ENCODE measurements at places on chromosomes 2 and 18.

- DNase-seq = no peak
Observed at GRCh38 chr18:48361801-48362200, 47.4 kb downstream of the ZBTB7C start.

GRCh38 chr18:8899000-8899399, 193.6 kb downstream of the MTCL1 start:
- DNase-seq = no peak

- DNase-seq = peak; percentile 25
Observed at GRCh38 chr2:220533485-220533884, 906.1 kb downstream of the SLC4A3 start.

DNA sequence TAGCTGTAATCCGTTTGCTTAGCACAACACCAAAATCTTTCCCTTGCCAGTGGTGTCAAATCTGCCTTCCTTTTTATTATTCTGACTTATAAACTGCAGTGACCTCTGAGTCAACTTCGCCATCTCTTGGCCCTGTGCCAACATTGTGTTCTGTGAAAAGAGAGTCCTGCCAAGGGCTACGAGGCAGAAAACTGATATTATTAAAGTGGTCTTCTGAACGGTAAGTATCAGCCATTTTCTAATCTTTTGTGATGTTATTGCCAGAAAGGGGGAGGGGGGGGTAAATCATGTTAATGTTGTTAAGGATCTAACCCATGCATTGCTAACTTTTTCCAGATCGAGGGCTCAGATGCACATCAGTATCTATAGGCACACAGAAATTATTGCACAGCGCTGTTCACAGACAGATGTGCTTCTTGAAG, 121.5 kb upstream of the LTBP1 start:
- no peak for DNase-seq

GRCh38 chr2:190804182-190804795, 76.3 kb upstream of the GLS start:
- peak; percentile 72 for DNase-seq

- no peak for DNase-seq
Observed at GRCh38 chr2:131055169-131056065, 37.8 kb downstream of the FAM168B start.

GRCh38 chr2:205280596-205281236, 401.6 kb upstream of the NRP2 start:
- no peak for DNase-seq

- DNase-seq = no peak
Observed at GRCh38 chr2:181396256-181397123, 60.7 kb upstream of the ITGA4 start.

GRCh38 chr2:231069379-231070054, 12.8 kb downstream of the PSMD1 start:
- DNase-seq = no peak

DNA sequence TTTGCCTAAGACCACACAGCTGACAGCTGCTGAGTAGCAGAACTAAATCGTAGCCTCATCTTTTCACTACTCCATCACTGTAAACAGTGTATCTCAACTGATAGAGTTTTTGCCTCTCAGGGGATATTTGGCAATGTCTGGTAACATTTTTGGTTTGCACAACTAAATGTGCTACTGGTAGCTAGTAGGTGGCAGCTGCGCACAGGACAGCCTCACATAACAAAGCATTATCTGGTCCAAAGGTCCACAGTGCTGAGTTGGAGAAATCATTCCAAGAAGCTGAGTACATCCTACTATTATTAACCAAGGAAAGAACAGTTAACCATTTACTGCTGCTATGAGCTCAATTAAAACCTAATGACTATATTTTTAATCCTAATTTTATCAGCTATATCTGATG, 6.1 kb upstream of the CCDC102B start:
- peak; percentile 37 for DNase-seq

DNA sequence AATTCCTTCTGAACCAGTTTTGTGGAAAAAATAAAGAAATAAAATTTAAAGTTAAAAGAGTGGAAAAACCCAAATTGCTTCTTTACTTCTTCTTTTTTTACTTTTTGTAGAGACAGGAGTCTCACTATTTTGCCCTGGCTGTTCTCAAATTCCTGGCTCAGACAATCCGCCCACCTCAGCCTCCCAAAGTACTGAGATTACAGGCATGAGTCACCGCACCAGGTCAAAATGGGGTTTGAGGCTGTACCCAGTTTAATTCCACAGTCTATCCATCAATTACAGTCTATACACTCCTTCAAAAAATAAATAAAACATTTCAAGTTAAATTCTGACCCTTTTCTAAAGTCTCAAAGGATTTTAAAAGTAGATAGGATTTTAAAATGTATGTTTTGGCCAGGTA, 120.3 kb downstream of the FAM161A start:
- no peak for DNase-seq

DNA sequence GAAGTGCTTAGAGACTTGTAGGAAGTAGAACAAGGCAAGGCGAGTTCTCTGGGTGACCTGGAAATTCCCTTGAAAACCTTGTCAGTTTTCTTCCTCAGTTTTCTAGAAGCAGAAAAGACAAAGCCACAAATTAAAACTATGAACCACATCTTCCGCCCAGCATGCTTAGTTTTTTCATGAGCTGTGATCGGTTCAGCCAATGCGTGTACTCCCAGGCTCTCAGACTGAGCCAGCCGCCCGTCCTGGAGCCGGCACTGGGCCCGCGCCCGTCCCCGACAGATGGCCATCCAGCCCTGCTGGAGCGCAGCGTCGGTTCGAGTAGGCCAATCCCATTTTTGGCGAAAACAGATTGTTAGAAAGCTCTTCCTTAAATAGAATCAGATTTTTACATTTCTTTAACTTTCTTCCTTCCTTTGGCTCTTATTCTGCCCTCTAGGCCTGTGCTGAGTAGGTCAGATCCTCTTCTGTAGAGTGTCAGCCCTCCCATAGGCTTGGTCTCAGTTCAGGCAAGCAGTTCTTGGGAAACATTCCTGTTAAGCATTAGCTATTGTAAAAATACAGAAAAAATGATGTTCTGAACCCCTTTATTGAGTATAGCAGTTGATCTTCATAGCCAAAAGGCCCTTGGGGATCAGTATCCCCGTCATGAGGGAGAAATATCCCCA, 112.5 kb downstream of the NCK2 start:
- no peak for DNase-seq

GRCh38 chr2:83368461-83368860, 1090.6 kb downstream of the SUCLG1 start:
- no peak for DNase-seq

DNA sequence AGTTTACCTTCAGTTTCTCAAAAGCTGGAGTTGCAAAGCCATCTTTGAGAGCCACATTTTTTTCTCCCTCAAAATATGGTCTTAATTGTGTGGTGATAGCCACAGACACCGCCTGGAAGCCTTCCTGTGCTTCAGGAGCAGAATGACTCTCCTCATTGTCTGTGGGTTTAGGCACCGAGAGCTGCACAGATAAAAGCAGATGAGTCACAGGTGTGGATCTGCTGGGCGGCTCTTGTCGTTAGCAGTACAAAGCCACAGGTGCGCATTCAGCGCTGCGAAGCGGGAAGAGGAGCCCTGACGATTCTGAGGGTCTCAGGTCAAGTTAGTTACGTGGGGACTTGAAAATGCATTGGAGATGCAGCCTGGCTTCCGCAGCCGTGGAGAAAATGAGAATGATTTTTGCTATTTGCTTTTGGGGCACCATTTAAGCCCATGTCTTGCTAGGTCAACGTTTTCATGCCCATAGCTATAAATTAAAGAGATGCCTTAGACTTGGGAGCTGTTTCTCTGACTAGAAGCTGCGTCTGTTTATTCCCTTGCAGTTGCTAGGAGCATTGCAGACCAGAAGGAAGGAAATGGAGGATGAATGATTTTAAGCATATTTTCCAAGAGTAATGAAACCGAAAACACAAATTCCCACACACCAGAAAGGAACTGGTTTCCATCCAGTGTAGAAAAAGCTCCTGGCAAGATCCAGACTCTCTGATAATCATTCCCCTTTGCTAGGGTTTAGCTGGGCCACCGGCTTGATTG, 51.5 kb downstream of the KLHL29 start:
- no peak for DNase-seq

GRCh38 chr2:15733867-15734673, 142.4 kb downstream of the DDX1 start:
- DNase-seq = peak; percentile 42

DNA sequence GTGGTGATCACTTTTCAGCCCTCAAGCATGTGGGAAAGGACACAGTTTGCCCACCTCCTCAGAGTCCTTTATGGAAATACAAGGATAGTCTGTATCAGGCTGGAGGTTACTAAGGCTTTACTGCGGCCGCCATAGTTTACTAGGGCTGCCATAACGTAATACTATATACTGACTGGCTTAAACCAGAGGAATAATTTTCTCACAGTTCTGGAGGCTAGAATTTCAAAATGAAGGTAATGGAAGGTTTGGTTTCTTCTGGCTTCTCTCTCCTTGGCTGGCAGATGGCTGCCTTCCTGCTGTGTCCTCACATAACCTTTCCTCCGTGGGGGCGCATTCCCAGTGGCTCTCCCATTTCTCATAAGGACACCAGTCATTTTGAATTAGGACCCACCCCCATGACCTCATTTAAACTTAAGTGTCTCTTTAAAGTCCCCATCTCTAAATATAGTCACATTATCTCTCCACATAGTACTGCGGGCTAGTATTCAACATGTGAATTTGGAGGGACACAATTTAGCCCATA, 12.5 kb upstream of the ATIC start:
- no peak for DNase-seq

DNA sequence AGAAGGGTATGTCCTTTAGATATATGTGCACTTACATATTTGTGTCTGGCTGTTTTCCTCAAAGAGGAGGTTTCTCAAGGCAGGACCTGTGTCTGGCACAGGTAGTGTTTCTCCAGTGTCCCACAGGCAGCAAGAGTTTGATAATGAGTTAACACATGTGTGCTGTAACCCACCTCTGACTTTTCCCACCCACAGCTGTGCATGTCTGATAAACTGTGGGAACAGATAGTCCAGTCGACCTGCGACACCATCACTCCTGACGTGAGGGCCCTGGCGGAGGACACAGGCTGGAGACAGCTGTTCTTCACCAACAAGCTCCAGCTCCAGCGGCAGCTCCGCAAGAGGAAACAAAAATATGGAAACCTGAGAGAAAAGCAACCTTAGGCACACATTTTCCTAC, 58.2 kb downstream of the SLC16A14 start:
- no peak for DNase-seq

- DNase-seq = no peak
Observed at GRCh38 chr18:45540125-45540524, 75.2 kb upstream of the SLC14A2 start.

- no peak for DNase-seq
Observed at GRCh38 chr2:88602022-88602421, 25.2 kb downstream of the EIF2AK3 start.

GRCh38 chr2:237261327-237261726, 152.6 kb downstream of the COL6A3 start:
- no peak for DNase-seq

GRCh38 chr2:216590780-216591179, 42.4 kb upstream of the IGFBP2 start:
- no peak for DNase-seq

DNA sequence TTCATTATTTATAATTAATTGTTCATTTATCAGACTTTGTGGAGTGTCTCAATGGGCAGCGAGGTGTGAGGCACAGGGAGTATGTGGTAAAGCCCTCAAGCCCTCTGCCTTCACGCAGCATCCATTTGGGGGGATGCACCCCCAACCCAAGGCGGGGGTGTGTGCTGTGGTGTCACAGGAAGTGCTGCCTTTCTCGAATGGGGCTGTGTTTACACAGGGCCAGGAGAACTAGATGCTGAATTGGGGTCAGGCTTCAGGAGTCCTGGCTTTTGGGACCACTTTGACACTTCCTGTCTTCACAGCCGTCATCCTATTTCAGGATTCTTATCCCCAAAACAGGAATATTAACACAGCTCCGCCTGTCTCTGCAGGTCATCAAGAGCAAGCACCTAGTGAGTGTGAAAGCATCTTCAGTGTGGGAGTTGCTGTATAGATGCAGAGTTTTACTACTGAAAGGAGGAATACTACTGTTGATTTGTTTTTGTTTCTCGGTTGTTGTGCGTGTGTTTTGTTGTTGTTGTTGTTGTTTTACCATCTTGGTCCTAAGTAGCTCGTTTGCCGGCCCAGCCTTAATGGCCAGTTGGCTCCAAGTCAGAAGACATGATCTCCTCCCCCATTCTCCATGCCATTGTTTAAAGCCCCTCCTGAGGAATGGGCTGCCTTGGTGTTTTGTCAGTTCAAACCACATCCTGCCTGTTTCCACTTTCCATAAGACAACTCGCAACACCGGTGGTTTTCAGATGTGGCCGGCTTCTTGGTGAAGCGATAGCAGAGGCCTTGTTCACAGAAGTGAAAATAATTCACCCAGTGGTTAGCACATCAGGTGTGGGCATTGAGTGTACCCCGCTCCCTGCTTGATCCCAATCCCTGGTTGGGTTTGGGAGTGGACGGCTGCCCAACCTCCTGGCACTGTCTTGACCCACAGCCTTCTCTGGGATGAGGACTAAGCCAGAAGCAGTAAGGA, 221.3 kb downstream of the BCL2 start:
- no peak for DNase-seq

GRCh38 chr2:6412533-6413091, 453.1 kb downstream of the CMPK2 start:
- peak; percentile 12 for DNase-seq

GRCh38 chr2:159959136-159959535, 103.3 kb downstream of the PLA2R1 start:
- DNase-seq = no peak

DNA sequence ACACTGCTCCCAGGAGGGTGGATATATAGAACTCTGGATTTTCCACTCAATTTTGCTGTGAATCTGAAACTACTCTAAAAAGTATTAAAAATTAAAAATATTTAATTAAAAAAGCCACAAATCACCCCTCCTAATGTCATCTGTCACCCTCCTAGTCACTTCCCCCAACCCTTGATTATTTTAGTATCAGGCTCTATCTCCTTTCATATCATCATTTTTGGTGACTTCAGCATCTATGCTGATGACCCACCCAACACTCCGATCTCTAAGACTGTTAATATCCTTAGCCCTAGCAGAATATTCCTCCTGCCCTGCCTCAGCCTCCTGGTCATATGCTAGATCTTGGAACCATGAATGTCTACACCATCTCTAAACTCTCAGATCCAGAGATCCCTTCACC, 128.3 kb upstream of the SLC1A4 start:
- DNase-seq = no peak

DNA sequence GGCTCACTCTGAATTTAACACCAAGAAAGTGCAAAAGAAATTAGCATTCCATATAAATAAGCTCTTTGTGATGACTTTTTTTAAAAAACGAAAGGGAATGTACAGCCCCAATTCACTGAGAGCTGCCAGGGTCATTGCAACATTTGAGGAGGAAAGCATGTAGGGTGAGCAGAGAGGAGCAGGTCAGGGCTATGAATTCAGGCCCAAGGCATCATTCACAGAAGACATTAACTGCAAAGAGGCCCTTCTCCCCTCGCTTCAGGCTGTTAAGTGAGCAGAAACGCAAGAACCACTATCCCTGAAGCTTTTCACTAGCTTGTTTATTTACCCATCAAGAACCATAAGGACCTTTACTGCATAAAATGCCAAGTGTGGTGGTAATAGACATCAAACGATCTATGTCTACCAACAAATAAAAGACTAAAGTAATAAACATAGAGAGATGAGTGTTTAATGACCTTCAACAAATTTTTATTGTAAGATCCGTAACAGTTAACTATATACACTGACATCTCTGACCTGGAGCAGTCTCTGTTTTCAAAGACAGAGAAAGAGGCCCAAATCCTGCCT, 333.1 kb upstream of the HNRNPA3 start:
- DNase-seq = no peak
